ENCODE measurements at places on chromosomes 5 and 9.

DNA sequence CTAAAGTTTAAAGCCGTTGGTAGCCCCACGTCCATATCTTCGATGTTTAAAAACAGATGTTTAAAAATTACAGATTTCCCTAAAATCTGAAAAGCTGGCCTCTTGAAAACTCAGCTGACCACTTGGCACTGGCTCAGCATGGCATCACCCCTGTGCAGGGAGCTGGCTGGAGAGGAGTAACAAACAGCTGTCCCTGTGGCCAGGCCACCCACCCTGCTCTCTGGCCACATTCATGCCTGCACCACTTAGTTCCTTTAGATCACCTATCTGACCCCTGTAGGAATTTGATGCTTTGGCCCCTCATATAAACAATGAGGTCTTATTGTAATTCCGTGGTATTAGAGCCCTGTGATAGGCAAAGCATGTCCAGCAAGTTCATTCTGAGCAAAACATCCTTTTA is 107.5 kb downstream of the FRMD3 start:
- no peak for DNase-seq

DNA sequence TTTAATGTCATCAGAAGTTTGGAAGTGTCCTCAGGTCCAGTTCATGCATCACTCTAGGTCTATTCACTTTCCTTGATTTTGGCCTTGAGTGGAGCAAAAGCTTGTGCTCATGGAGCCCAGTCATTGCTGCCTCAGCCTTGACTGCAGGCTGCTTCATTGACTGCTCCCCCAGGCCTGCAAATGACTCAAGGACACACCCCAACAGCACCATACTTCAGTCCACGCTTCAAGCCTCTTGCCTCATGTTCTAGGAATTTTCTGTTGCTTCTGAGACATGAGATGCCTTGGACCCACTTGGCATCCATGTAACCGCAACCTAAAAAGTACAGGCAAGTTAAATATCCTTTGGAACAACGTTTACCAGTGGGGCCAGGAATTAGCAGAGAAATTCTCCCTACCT is 193.7 kb downstream of the PIK3R1 start:
- no peak for DNase-seq

GRCh38 chr9:81389569-81389993 is 299.8 kb downstream of the TLE1 start:
- no peak for DNase-seq

GRCh38 chr5:142186857-142187594 is 78.4 kb downstream of the NDFIP1 start:
- no peak for DNase-seq

- no peak for DNase-seq
These were observed 966.8 kb upstream of the CTNND2 start for GRCh38 chr5:12870872-12871539.

DNA sequence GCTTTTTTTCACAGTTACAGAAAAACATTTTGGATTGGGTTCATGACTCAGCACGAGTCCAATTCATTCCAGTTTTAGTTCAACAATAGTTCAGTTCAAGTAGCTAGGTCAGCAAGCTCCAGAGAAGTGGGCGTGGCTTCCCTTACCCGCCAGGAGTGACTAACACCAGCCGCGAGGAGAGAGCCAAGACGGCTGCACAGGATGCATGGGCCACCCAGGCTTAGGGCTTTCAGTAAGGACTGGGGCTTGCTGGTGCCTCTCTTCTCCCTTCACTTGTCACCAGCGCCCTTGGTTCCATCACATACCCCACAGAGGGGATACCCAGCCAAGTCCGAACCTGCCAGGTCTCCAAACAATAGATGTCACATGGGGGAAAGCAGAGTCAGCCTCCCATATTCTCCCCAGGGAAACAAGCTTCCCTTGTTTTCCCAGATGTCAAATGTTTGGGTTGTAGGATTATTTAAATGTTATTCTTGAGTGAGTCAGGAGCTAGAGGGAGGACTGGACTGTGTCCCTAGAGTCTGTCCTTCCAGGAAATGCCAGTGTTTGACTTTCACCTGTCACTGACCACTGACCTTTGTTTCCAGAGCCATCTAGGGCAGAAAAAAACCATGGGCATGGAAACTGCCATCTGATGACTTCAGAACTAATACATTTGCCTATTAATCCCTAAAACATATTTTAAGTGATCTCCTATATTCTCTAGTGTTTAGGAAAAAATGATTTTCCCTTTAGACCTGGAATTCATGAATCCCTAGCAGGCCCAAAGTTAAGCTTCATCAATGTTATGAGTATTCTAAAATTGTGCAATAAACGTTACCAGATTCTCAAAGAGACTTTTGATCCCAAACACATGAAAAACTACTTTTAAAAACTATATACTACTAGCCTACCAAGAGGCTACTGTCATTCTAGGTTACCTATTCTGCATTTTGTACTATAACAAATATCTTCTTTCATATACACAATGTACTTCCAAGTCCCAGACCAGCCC is 51.9 kb downstream of the NIPAL4 start:
- DNase-seq: peak; percentile 84

- DNase-seq: no peak
These were observed 222.4 kb upstream of the PANK3 start for GRCh38 chr5:168801567-168801966.

GRCh38 chr5:16455668-16456067 is 9.9 kb downstream of the ZNF622 start:
- no peak for DNase-seq

- DNase-seq: peak; percentile 15
These were observed 48.8 kb downstream of the FANCC start for GRCh38 chr9:95268681-95269080.

DNA sequence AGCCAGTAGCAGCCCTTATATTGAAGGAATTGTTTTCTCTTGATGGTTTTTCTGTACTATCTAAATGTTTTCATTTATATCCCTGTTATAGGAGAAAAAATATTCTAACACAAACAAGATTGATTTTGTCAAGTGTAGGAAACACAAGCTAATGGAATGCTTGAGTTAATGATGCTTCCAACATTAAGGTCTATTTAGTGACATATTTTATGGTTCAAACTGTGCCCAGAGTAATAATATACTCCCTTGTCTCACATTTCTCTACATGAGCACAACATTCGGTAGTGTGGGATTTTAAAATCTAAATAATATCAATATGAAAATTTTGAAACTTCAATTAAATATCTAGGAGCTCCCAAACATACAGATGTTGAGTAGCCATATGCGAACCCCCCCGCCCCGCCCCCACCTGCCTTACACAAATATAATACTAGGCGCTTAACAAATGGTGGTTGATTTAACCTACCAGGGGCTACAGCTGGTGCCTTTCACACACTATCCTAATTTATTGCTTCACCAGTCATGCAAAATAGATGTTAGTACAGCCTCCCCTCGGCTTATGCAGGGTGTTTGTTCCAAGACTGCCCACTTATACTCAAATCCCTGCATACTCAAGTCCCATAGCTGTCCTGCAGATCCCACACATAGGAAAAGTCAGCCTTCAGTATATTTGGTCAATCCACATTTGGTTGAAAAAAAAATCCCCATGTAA is 124.1 kb upstream of the ACO1 start:
- no peak for DNase-seq

DNA sequence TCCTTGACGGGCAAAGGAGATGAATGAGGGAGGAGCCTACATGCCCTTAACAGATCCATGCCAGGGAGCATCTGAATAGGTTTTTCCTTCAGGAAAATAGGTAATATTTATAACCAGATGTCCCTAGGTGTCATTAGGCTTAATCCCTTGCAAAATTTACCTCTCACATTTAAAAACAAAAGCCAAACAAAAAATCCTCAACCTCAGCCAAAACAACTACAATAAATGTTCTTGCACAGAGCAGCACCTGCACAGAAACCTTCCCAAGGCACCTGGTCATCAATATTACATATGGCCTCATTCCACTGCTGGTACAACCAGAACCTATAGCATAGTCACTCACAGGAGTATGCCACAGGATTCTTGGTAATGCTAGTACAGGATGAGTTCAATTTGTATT is 30.1 kb downstream of the SLC38A9 start:
- no peak for DNase-seq

DNA sequence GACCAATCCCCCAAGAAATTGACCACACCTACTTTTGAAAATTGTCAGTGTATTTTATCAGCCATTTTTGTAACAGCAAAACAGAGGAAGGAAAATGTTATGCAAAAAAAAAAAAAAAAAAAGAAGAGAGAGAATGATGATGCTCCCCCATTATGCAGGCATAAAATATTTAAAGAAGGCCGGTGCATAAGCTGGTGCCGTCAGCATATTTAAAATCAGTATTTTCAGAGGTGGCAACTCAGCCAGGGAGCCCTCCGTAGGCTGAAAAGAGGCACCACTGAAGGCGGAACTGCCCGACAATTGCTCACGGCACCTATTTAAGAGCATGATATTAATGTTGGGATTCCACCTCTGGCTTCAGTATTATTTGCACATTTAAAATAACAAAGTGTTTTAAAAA is 33.4 kb downstream of the IRX2 start:
- DNase-seq: no peak

DNA sequence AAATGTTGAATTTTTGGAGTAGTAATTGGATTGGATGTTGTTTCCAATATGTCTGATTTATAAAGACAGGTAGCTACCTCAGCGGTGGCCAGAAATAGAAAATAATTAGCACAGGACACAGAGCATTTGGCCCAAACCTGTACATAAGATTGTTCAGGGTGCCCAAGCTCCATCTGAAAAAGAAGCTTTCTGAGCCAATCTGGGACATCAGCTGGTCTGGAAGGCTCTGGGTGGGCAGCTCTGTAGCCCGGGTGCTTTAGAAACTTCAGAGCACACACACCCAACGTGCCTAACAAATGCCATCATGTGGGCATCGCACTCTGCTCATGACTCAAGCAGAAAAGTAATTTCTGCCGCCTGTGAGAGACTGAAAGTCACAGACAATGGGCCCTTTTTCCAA is 460.7 kb downstream of the ICE1 start:
- no peak for DNase-seq

DNA sequence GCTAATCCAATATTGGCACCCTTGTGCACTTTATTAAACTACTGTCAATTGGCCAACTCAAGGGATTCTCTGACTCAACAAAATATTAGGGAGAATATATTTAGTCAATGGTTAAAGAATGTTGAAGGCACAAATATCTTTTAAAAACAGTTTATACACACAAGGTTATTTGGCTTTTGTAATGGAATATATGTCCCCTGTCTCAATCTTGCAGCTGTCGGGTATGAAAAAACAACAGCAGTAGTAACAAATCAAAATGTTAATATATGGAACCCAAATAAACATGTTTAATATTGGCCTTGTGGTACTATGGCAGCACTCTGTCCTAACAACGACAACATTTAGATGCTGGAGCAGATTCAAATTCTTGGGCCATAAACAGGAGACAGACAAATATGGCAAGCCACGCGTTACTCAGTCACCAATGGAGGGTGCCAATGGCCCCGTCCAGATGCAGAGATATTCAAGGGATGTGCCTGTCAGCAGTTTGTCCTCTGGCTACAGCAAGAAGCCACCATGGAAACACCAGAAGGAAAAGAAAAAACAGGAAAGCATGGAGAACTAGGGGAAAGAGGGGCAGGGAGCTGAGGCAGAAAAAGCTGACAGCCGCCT is 342.0 kb downstream of the NDUFS4 start:
- no peak for DNase-seq

DNA sequence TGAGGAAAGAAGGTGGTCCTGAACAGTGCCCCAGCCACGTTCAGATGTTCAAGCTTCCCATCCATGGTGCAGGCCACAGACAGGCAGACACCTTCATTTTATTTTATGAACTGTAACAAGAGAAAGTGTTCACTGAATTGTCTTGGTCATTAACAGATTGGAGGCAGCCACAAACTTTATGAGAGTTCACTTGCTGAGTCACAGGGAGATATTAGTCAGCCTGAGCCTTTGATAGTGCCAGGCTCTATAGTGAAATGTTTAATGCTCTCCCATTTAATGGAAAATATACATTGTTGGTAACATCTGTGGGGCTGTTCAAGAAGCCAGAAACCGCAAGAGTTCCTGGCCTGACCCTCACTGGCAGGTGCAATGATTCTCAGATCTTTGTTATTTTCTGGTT is 237.0 kb downstream of the TENT4A start:
- no peak for DNase-seq
